RPMI8226 (cell line): ENCODE measurements at places on chromosomes 7 and 10.

DNA sequence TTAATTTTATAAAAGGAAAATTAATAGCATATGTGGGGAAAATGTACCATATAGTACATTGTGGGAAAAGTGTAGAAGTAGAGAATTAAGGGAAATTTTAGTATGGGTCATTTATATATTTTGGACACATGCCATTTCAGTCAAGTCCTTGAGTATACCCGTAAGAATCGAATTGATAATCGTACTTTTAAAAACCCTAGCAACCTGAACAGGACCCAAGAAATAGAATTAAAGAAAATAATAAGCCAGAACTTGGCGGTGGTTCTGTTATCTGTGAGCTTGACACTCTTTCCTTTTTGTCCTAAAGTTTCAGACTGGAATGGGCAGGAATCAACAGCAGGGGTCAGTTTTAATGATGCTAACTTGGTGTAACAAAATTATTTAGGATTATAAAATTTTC, 221.0 kb downstream of the CDK14 start:
- no peak for DNase-seq

DNA sequence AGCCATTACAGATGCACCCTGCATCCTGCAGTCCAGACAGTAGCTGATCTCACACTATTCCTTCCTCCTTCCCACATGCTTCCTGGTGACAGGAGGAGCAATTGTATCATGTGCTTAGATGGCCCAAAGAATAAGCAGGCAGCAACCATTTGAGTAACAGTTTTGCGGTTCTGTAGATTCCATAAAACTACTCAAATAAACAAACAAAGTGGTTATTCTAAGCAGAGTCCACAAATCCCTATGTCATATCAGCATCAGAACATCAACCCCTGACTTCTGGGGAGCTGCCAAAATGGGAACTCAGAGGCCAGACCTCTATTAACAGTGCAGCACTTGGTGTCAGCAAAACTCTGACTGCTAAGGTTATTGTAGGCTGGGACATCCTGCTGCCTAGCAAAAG, 226.0 kb downstream of the SORCS1 start:
- peak; percentile 24 for DNase-seq

GRCh38 chr10:10490581-10490980, 527.1 kb upstream of the CELF2 start:
- DNase-seq = no peak

DNA sequence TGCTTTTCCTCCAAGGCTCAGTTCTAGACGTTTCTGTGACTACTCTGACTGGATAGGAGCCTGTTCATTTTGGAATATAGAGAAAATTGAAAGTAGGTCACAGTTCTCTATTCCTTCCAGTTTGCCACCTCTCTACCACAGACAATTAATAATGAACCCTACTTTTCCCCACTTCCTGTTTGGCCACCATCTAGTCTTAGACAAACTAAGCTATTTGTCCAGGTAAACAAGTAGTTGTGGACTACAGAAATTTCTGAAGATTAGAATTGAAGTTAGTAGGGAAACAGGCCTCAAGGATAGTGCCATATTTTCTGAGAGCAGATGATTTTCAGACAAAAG, 87.0 kb downstream of the AUTS2 start:
- no peak for DNase-seq

DNA sequence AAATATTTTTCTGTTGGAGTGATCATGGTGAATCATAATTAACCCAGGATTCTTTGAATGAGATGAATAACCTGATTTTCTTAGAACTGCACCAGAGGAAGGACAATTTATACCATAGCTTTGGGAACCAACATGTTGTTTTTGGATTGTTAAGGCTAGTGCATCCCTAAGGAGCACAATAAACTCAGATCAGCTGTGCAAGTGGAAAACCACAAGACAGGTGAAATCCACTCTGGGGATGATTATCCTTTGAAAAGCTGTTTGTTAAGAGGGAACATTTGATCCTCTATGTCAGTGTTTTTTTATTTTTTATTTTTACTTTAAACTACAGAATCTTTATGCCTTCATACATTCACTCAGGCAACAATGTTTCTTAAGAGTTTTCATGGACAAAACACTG, 232.1 kb upstream of the PCLO start:
- DNase-seq = no peak

- DNase-seq = no peak
Observed at GRCh38 chr10:48613016-48613415, 8.1 kb upstream of the ARHGAP22 start.

- DNase-seq = no peak
Observed at GRCh38 chr10:121684276-121684675, 86.0 kb upstream of the FGFR2 start.

GRCh38 chr10:48390933-48391845, 84.7 kb downstream of the MAPK8 start:
- DNase-seq = no peak

DNA sequence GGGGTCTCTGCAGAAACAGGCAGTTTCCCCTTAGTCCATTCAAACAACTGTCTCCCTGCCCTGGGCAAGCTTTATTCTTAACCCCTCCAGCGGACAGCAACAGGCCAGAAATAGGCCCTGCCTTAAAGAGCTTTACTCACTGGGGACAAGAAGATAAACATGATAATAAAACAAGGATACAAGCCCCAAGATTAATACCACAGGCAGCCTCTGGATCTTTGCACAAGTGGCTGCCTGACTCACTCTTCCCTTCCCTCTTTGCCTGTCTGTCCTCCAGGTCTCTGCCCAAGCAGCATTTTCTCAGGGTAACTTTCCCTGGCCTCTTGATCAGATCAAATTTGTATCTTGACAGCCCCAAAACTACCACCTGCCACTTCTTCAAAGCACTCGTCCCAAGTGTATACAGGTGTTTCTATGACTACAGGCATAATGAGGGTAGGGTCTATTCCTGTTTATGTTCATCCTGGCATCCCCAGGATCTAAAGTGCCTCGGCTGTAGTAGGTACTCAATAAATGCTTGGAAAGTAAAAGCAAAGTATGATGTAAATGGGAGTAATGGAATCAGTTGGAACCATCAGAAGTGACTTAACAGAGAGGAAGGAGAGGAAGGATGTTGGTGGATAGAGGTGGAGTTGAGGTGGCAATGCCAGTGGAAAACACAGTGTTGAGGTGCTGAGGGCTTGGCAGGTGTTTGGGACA, 7.0 kb upstream of the CAMK2G start:
- no peak for DNase-seq

DNA sequence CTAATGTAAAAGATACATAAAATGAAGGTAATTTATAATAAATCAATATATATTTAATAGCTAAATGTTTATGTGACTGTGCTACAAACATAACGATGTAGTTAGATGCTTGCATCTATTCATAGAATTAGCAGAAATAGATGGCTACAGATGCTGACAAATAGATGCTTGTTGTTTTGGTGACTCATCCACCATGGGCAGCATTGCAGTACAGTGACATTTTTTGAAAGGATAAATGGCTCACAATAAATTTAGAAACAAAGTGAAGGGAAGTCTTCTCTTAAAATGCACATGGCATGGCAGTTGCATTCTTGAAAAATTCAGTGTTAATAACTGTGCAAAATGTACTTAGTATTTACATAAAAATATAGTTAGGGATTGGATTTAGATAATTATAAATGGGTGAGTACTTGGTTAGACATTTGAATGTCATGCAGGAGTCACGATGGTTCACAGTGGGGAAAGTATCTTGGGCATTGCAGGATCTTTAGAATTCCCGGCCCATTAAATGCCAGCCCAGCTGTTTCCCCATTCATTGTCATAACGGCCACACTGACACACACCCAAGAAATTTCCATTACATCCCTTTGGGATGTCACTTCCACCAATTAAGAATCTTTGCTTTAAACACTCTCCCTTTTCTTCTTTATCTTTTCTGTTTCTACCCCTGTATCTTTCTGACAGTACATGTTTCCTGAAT, 564.1 kb downstream of the ATRNL1 start:
- no peak for DNase-seq

DNA sequence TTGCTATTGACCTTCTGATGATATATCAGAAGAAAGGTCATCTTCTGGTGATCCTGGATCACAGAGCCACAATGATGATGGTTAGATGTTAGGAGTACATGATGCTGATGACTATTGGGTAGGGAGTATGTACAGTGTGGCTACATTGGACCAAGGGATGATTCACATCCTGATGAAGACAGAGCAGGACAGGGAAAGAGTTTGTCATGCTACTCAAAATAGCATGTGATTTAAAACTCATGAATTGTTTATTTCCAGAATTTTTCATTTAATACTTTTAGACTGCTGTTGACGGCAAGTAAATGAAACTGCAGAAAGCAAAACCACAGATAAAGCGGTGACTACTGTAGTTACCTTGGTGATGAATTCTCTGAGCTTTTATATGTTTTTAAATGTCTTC, 397.3 kb downstream of the PPP1R3A start:
- DNase-seq = no peak

GRCh38 chr10:50421026-50421719, 169.9 kb upstream of the ASAH2 start:
- peak; percentile 17 for DNase-seq

DNA sequence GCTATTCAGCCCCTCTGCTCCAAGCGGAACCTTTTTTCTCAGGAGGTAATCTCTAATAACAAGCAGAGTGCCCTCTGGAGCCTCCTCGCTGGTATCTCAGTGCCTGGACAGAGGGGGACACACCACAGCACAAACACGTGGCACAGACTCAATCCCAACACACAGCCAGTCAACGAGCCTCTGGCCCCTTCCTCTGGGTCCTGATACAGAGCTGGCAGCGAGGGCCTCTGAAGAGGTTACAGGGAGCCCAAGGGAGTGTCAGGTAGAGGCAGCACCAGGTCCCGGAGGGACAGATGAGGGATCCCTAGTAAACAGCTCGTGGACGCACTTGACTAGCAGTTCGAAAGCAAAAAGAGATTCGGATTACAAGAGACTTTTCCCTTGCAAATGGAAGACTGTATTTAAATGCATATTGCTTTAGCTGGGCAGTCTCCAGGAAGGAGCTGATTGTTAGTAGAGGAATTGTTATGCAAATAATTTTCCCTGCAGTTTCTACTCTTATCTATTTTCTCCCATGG, 14.1 kb downstream of the CXCL12 start:
- DNase-seq = no peak

GRCh38 chr10:97737770-97738265, 890 bp downstream of the ZFYVE27 start:
- no peak for DNase-seq

GRCh38 chr10:71920540-71921323, 43.5 kb upstream of the CHST3 start:
- DNase-seq = no peak

DNA sequence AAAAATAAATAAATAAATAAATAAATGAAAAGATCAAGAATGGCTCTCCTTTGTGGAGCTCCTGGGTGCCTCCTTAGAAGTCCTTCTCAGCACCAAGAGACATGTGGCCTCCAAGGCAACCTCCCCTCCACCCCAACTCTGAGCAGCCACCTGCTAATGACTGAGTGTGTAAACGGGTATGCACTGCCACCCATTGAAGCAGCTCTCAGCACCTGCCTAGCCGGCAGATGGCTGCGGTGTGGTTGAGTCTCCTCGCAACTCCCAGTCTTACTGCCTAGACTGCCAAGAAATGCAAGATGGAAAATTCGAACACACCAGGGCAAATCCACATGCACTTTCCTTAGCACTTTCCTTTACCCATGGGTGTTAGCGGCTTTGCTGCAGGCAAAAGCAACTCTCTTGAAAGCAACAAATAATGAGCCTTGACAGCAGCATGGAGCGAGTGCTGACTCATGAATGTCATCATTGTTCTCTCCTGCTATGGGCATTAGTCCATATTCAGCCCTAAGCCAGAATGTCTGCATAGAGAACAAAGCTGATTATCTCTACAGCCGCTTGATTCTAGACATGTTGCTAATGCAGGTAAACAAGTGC, 913.9 kb upstream of the AUTS2 start:
- DNase-seq = peak; percentile 87

DNA sequence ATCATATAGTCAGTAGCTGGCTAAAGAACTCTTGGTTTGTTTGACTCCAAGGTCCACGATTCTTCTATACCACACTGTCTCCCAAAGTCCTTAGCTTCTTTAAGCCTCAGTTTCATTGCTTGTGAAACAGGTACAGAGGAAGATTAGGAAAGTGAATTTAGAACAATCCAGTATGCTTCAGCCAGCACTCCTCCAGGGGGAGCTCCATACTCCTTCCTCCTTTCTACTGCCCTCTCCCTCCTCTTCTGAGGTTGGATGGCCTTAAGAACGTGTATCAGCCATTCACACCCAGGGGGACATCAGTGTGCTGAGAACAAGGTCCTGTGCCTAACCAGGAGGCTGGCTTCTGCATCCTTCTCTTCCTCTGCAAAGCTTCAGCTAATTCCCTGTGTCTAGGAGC, 54.8 kb upstream of the CALD1 start:
- DNase-seq = peak; percentile 15

- no peak for DNase-seq
Observed at GRCh38 chr10:131804551-131805295, 96.1 kb upstream of the PPP2R2D start.

DNA sequence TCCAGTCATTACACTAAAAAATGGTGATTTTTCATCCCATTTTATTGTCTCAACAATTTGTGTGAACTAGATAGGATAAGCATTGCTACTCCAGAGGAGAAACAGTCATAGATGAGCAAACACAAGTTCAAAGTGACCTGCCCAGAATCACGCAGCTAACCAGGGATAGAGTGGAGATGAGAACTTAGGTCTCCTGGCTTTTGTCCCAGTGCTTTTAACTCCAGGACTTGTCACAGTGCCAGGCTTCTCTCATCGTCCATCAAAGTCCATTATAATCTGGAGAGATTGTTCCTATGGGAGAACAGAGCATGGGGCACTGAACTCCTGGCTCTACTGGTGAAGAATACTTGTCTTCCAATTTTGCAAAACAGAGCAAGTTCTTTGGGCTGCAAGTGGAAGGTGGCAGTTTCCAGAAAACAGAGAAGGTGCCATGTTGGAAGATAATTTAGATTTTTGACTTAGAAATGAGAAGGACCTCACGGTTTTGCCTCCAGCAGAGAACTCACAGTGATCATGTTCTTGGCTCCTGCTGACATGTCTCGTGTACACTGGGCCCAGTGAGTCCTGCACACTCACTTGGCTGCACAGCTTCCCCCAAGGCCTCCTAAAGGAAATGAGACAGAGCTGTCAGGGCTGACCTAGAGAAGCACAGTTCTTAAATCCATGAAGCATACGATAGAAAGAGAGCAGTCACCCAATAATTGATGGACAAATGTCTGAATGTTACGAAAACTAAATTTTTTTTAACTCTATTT, 322.9 kb upstream of the NRP1 start:
- DNase-seq = no peak

- DNase-seq = no peak
Observed at GRCh38 chr10:51035344-51035743, 38.9 kb upstream of the PRKG1 start.

- DNase-seq = no peak
Observed at GRCh38 chr7:132130497-132130896, 445.8 kb downstream of the PLXNA4 start.
